ENCODE measurements at places on chromosomes 5 and 9. TPM values are rescaled to one million over a fixed set of nuclear protein-coding genes. Genes with fewer than 3 reads are reported as not detected.

ACTBL2 gene
- total RNA-seq, result 16.5 TPM

HTR1A gene
- not detected for total RNA-seq

EFCAB9 gene
- not detected for total RNA-seq

LYSMD3 gene
- total RNA-seq, result 6.5 TPM

MARCHF3 gene
- 1.5 TPM for total RNA-seq

KIF24 gene
- total RNA-seq, result 1.0 TPM

PDCD1LG2 gene
- total RNA-seq, result 0.89 TPM

SLC4A9 gene
- 0.13 TPM for total RNA-seq

FABP6 gene
- total RNA-seq, result not detected

KCNMB1 gene
- not detected for total RNA-seq

JAKMIP2 gene
- 0.25 TPM for total RNA-seq

GARIN3 gene
- not detected for total RNA-seq

STC2 gene
- total RNA-seq, result 24.3 TPM

OBP2B gene
- total RNA-seq, result not detected

MLANA gene
- not detected for total RNA-seq

KCNV2 gene
- total RNA-seq, result not detected

SPATA31A3 gene
- not detected for total RNA-seq

PJA2 gene
- 33.3 TPM for total RNA-seq

TMEM174 gene
- 0.13 TPM for total RNA-seq

ADAMTS12 gene
- total RNA-seq, result 5.1 TPM

LCN2 gene
- not detected for total RNA-seq

STPG3 gene
- not detected for total RNA-seq

HRCT1 gene
- 3.3 TPM for total RNA-seq

ANKRD34B gene
- total RNA-seq, result 1.5 TPM

FNBP1 gene
- 6.5 TPM for total RNA-seq

PHF24 gene
- not detected for total RNA-seq

SERINC5 gene
- total RNA-seq, result 24.1 TPM

TRIM36 gene
- 0.76 TPM for total RNA-seq

CD14 gene
- total RNA-seq, result not detected

CDH6 gene
- total RNA-seq, result 137 TPM

SLC45A2 gene
- total RNA-seq, result not detected

COL5A1 gene
- 263 TPM for total RNA-seq

NIPBL gene
- 14.6 TPM for total RNA-seq

CATSPER3 gene
- total RNA-seq, result 0.13 TPM

LTC4S gene
- not detected for total RNA-seq

Data from mesangial cell (primary cell).